ENCODE measurements at places on chromosomes 11 and 22. TPM values are rescaled to one million over a fixed set of nuclear protein-coding genes. Genes with fewer than 3 reads are reported as not detected.

Gene TTC28
- 17.2 TPM for total RNA-seq

Gene CCDC81
- total RNA-seq, result 0.25 TPM

Gene SHANK2
- 1.6 TPM for total RNA-seq

Gene CLCF1
- 2.4 TPM for total RNA-seq

Gene KRTAP5-8
- not detected for total RNA-seq

Gene MFRP
- total RNA-seq, result not detected

Gene ART5
- total RNA-seq, result not detected

Gene TANGO2
- 40.1 TPM for total RNA-seq

Gene NCR3LG1
- 0.51 TPM for total RNA-seq

Gene ZBTB16
- 6.4 TPM for total RNA-seq

Gene OR2AG2
- total RNA-seq, result under 0.01 TPM

Gene RFPL3
- not detected for total RNA-seq

Gene ZNF215
- 1.3 TPM for total RNA-seq

Gene FAM180B
- total RNA-seq, result not detected

Gene ESAM
- total RNA-seq, result 20.1 TPM

Gene TRIM49
- not detected for total RNA-seq

Gene CELSR1
- total RNA-seq, result 18.6 TPM

Gene ALKBH3
- 29.1 TPM for total RNA-seq

Gene ACTN3
- total RNA-seq, result under 0.01 TPM

Gene MPPED2
- 0.39 TPM for total RNA-seq

Gene NRXN2
- total RNA-seq, result not detected

Gene MAJIN
- not detected for total RNA-seq

Gene WT1
- total RNA-seq, result not detected

Gene PPP1CA
- 234 TPM for total RNA-seq

Gene OR51B2
- not detected for total RNA-seq

Gene MS4A5
- not detected for total RNA-seq

Gene FDX1
- 5.9 TPM for total RNA-seq

Gene MS4A3
- total RNA-seq, result not detected

Gene NLRP14
- under 0.01 TPM for total RNA-seq

Gene KRTAP5-11
- not detected for total RNA-seq

Gene BBOX1
- total RNA-seq, result not detected

Gene SCGB2A2
- not detected for total RNA-seq

Gene ANO9
- 2.7 TPM for total RNA-seq

Gene SAA4
- total RNA-seq, result not detected

Gene RAG1
- 1.0 TPM for total RNA-seq

Gene BLID
- 0.39 TPM for total RNA-seq

Gene PDGFB
- total RNA-seq, result 47.0 TPM

All from dermis microvascular lymphatic vessel endothelial cell (primary cell).